ENCODE measurements at places on chromosomes 2 and 18.

DNA sequence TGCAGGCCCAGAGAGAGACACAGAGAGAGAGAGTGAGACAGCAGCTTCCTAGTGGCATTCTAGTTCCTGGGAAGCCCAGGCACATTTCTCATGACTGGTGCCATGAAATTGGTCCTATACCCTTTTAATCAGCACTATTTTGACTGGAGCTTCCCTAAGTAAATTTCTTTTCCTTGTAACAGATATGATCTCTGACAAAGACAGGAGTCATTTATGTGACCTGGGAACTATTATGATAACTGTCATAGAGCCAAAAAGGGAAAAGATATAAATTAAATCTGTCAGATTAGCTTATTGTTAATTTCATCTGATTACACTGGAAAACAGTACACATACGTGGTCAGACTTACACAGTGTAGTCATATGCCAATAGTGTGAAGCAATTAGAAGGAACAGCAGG lies 161.3 kb upstream of the HNRNPA3 start:
- no peak for DNase-seq

- no peak for DNase-seq
Measured at GRCh38 chr2:10385501-10385900, 62.6 kb downstream of the ODC1 start.

- no peak for DNase-seq
Measured at GRCh38 chr2:190572246-190572645, 37.7 kb upstream of the NEMP2 start.

GRCh38 chr2:225122007-225122406 lies 79.7 kb upstream of the DOCK10 start:
- no peak for DNase-seq

DNA sequence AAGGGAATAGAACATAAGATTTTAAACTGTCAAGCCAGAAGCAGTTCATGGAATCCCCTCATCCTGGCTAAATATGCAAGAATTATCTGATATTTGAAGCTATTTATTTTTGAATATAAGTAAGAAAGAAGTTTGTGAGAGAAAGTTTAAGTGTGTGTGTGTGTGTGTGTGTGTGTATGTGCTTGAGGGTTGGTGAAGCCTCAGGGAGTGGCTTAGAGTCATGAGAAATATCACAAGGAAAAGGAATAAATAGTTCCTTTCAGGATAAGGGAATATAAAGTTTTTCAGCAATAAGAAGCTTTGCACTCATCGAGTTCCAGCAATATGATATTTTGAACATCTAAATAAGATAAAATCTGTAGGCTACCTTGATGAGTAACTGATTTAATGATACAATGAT lies 359.6 kb downstream of the MEIS1 start:
- DNase-seq: no peak

DNA sequence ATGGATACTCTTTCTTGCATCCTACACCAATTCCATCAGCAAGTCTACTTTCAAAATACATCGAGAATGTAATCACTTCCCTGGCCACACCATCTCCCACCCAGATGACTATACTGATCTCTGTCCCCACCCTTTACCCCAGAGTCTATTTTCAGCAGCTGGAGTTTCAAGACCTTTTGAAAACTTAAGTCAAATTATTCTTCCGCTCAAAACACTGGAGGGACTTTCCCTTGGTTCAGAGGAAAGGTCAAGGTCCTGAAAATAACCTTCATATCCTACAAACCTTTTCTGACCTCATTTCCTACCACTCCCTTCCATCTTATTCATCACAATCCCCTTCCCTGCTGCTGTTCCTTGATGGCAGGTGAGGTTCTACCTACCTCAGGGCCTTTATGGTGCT lies 58.8 kb upstream of the LYPD6 start:
- no peak for DNase-seq

GRCh38 chr2:60976256-60976850 lies 41.2 kb upstream of the PEX13 start:
- no peak for DNase-seq

DNA sequence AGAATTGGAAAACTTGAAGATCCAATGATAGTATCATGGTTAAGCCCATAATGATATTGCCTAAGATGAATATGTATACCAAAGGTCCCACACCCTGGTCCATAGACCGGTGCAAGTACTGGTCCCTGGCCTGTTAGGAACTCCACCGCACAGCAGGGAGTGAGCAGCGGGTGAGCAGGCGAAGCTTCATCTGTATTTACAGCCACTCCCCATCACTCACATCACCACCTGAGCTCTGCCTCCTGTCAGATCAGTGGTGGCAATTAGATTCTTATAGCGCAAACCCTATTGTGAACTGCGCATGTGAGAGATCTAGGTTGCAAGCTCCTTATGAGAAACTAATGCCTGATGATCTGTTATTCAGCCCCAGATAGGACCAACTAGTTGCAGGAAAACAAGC lies 402.4 kb downstream of the EPHA4 start:
- DNase-seq: no peak

- DNase-seq: no peak
Measured at GRCh38 chr2:147546109-147546508, 298.7 kb upstream of the ACVR2A start.

DNA sequence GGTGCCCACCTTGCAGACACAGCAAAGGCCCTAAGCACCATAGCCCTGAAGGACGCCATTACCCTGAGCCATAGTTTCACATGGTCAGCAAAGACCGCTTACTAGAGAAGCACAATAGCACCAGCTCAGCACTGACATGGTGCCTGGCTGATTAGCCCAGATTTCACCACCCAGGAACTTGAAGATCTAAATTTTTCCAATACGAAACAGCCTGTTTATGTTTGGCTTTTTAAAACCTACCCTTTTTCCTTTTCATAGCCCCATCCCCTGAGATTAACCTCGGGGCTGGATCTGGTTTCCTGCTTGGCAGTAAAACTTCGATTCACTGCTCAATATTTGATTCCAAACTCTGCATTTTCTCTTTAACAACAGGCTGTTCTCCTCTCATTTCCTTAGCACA lies 158.5 kb upstream of the PID1 start:
- no peak for DNase-seq

DNA sequence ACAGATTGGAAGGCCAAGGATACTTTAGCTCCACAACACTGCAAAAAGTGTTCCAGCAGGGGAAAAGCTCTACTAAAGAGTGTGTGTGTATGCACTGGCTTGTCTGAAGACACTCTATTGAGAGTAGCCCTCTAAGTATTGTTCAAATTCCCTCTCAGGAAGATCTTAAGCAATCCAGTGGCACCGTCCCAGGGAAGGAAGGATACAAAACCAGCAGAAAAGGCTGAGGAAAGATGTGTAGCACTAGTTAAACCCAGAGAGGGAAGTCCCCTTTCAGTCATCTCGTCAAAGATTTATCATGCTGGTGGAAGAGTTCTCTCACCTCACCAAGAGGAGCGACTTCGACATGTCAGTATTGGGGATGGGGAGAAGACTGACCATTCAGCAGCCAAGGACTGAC lies 50.5 kb downstream of the DHRS9 start:
- DNase-seq: no peak

GRCh38 chr18:68738564-68738963 lies 23.7 kb upstream of the TMX3 start:
- no peak for DNase-seq

DNA sequence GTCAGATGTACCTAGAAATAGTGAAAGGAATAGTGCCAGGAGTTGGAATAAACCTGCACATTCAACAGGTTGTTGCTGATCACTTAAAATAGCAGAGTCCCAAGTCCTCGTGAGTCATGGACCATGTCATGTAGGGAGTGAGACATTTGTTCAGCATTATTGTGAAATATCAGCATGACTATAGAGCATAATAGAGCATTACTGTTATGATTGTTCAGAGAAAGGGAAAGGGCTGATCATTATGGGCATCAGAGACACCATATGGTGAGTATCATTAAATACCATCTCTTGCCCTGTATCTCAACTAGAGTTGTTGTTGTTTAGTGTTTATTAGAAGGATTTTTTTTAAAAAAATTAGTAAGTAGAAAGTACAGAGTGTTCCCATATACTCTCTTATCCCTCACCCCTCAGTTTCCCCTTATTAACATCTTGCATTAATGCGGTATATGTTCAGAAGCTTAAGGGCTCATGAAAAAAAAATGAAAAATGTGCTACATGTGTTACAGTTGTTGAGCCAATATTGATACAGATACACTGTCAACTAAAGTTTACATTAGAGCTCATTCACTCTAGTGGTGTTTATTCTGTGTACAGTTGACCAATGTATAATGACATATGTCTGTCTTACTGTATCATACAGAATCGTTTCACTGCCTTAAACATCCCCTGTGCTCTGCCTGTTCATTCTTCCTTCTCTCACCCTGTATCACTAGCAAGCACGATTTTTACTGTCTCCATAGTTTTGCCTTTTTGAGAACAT lies 5.7 kb downstream of the ELAC1 start:
- DNase-seq: no peak

GRCh38 chr18:7195266-7195665 lies 35.6 kb upstream of the LRRC30 start:
- DNase-seq: no peak

- no peak for DNase-seq
Measured at GRCh38 chr2:194465641-194466040, 1191.4 kb upstream of the SLC39A10 start.

- DNase-seq: peak; percentile 25
Measured at GRCh38 chr2:232973011-232973735, 39.9 kb downstream of the NGEF start.

DNA sequence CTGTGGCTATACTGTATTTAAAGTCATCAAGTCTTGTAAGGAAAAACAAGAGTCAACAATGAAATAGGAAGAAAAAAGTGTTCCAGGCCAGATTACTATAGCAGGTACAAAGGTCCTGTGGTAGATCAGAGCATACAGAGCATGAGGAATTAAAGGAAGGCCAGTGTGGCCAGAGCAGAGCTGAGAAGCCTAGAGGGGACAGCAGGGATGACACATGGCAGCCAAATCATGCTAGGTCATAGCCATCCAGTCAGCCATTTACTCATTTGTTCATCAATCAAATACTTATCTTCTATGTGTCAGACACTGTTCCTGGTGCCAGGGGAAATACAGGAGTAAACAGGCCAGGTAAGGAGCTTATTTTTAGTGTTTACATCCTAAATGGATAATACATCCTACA lies 24.3 kb downstream of the ADD2 start:
- DNase-seq: no peak

DNA sequence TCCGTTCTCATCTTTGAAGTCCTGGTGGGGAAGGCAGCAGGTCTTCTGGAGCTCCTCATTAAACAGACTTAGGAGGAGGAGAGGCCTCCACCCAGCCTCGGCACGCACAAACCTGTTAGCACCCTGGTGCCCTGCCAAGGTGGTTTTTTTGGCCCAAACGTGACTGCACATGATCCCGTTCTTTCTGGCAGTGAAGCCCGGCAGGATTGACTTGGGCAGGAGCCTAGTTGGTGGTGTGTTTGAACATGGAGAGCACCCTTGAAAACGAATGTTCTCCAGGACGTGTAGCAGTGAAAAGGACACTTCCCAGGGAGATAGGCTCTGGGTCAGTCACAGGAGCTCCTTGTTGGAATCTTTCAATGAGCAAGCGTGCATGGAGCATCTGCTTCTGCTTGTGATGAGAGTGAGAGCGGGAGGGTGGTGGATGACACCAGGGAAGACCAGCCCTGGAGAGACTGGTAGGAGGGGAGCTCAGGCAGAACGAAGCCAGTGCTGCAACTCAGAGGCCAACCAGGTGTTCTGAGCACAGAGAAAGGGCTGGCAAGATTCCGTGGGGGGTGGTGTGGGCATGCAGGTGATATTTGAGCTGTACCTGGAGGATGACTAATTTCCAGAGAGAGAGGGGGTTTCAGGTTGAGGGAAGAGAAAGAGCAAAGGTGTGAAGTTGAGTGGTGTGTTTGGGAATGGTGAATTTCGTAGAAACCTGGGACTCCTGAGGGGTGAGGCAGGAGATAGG lies 73.8 kb downstream of the TANC1 start:
- no peak for DNase-seq

DNA sequence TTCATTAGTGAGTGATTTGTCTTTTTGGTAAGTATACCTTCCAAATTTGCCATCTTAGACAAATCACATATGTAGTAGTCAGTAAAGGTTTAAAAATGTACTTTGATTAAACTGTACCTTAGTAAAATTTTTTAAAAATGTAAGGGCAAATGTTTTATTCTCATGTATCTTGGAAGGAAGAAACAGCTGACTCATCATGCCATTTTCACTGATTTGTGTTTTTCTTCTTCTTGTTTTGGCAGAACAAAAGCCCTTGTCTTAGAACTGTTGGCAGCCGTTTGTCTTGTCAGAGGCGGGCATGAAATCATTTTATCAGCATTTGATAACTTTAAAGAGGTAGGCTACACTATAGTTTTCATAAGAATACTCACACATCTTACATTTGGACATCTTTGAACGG lies 136.5 kb downstream of the PRPF40A start:
- no peak for DNase-seq

DNA sequence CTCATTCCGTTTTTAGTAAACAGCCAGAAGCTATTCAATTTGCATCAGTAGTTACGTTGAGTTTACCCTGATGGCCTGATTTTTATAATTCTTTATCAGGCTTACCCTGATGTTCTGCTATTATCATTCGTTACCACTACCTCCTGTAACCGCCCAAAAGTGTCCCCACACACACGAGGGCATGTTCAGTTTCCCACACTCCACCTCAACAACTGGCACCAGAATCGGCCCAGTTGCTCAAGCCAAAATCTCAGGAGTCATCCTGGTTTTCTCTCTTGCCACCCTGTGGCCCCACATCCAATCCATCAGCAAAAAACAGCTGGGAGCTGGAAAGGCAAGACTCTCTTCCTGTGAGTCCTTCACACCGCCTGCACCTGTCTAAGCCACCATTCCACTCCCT lies 102.9 kb upstream of the RAB6C start:
- no peak for DNase-seq

- DNase-seq: no peak
Measured at GRCh38 chr18:49400398-49401072, 59.9 kb downstream of the DYM start.

DNA sequence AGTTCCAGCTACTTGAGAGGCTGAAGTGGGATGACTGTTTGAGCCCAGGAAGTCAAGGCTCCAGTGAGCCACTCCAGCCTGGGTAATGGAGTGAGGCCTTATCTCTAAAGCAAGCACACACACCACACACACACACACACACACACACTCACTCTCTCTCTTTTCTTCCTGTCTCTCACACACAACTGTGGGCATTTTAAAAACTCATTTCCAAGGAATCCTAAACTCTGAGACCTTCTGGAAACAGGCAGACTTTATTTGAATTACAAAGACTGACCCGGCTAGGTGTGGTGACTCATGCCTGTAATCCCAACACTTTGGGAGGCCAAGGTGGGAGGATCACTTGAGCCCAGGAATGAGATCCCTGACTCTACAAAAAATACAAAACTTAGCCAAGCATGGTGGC lies 21.3 kb downstream of the WDSUB1 start:
- no peak for DNase-seq
